ENCODE measurements at places on chromosomes 7 and 10.
A peak's percentile ranks its signal among the peaks of the same experiment; 100 is the strongest.

GRCh38 chr7:32587411-32587948 is 92.2 kb downstream of the AVL9 start:
- DNase-seq: no peak

DNA sequence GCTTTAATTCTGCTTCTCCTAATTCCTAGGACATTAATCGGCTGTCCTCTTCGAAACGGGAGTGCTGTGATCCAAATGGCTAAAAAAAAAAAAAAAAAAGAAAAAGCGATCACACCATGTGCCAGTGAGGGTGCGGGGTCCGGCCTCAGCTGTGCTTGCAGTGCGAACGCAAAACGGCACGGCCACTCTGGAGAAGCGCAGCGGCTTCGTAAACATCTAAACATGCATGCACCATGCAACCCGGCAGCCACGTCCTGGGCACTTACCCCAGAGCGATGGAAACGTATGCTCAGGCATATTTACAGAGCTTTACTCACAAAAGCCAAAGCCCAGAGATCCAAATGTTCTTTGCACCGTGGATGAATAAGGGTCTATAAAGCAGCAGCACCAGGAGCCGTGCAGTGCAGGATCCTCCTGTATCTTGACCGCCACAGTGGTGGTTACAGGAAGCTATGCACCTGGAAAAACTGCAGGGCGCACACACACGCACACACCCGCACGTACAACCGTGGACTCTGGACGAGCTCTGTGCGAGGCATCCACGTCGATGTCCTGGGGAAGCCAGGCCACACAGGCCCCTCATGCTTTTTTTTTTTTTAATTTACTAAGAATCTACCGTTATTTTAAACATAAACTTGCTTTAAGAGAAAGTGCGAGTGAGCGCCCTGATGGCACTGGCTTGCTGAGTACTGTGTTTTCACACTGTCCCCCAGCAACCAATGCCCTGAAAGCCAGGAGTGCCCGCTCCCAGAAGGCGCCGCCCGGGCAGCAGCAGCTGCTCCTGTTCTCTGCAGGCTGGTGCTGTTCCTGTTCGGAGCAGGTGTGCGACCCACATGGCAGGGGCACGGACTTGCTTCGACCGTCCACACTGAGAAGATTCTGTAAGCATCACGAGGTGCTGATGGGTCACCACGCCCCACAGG is 25.0 kb downstream of the GPER1 start:
- no peak for DNase-seq

DNA sequence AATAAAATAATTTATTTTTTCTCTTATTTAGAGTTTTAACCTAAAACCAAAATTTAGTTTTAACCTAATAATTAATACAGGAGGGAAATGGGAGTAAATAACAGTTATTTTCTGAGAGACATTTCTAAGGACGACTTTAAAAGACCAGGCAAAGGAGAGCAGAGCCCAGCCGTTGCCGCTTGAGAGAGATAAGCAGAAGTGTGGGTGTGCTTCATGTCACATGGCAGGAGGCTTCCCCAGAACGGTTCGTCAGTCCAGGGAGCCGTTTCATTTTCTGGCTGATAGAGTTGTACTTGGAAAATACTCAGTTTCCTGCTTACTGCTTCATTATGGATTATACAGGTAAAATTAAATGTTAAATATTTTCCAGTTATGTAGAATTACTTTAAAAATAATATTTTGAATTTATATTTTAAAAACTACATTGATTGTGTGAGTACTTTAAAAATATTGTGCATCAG is 61.4 kb downstream of the ST7 start:
- DNase-seq: peak; percentile 37

DNA sequence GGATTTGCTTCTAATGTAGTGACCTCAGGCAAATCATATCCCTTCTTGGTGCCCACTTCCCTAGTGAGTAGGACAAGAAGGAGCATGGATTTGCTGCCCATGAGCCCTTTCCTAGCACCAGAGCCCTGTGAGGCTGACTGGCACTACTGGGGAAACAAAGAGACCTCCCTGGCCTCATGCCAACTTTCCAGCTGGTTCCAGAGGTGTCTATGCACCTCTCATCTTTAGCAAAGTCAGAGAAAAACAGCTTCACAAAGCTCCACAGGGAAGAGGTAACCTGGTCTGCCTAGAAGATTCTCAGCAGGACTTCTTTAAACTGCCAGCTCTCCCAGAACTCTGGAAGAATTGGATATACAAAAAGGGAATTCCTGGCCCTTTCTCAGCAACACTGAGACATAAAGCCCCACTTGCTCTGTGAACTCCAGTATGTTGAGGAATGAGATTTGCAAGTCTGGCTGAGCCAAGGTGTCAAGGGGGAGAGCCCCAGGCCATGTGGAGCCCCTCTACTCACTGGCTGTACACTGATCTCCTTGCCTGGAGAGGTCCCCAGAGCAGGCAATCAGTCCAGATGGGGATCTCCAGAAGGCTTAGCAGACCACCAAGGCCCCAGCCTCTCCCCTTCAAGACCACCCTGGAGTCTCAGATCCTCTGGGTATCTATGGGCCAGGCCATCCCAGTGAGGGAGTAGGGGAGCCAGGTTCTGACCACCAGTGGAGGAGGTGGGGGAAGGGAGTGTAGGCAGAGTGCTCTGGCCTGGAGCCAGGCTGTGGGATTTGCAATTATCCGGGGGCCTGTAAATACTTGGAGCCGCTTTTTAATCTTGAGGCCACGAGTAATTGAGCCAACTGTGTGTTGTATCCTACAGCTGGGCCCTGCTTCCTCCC is 24.4 kb upstream of the RBM20 start:
- peak; percentile 49 for DNase-seq

- no peak for DNase-seq
Observed at GRCh38 chr7:32221736-32222135, 151.5 kb upstream of the PDE1C start.

Measured in NCI-H524 (cell line).